ENCODE measurements at places on chromosomes 5 and 9.

DNA sequence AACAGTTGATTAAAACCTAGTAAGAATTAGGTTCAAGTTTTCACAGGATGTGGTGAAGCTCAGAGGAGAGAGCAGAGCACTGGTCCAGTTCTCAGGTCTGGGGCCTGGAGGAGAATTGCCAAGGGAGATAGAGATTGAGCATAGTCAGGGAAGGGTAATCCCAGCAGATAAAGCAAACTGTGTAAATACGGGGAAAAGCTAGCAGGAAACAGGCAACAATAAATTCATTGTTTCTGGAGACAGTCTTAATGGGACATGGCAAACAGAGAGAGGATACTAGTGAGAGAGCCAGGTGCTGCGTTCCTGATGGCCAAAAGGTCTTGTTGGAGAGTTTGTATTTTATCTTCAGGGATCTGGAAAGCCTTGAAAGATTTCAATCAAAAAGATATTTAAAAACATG is 333.0 kb downstream of the PDE4D start:
- DNase-seq: no peak

GRCh38 chr9:3824581-3824980 is 298.8 kb upstream of the RFX3 start:
- DNase-seq: no peak

DNA sequence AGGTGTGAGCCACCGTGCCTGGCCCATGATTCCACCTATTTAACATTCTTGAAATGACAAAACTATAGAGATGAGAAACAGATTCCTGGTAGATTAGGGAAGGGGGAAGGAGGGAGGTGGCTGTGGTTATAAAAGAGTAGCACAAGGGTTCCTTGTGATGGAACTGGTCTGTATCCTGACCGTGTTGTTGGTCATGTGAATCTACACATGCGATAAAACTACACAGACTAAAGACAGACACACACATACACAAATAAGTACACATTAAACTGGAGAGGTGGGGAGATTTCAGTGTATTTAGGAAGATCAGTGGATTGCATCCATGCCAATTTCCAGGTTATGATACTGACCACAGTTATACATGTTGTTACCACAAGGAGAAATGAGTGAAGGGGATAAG is 60.9 kb downstream of the RNF130 start:
- no peak for DNase-seq

DNA sequence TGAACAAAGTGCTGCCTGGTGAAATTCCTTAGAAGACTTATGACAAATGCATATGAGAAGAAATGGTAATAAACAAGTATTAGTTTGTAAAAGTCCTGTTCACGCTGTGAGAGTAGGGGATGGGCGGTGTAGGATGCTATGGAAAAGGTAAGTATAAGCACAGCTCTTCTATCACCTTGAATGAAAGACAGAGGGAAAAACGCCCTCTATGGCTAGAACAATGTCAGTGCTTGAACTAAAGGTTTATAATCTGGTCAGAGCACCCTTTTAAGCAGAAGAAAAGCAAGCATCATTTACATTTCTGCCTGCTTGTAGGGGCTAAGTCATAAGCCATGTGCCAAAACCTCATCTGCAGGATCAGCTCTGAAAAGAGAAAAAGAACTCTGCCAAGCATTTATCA is 115.2 kb downstream of the LHFPL2 start:
- DNase-seq: no peak

GRCh38 chr9:20643660-20644059 is 21.4 kb upstream of the MLLT3 start:
- DNase-seq: no peak

DNA sequence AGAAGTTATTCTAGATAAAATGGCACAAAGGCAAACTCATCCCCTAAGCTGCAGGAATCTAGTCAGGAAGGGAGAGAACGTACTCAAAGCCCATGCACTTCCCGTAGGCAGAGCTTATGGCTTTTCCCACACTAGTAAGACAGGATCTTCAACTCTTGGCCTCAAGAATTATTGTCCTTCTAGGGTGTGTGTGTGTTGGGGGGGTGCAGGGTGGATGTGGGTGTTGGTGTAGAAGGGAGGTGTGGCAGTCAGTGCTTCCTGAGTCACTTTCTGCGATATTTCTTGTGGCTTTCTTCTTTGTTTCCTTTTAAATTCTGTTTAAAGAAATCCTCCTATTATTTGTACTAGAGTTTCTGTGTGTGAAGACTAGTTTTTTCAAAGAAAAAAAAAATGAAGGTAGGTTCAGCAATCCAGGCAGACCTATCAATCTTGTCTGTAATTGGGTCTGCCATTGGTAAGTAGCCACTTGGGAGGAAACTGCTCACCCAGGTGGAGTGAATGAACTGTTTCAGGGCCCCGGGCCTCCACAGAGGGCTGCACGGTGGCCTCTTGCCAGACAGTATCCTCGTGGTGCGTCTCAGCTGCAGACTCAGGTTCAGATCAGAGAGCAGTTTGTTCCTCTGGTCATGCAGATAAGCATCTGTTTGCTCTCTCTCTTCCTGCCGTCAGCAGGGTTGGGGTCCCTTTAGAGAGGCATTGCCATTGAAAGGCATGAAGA is 131.9 kb downstream of the NPR3 start:
- no peak for DNase-seq

GRCh38 chr5:886716-887325 is 5.8 kb downstream of the BRD9 start:
- no peak for DNase-seq

- DNase-seq: no peak
Measured at GRCh38 chr9:123002754-123003153, 30.7 kb upstream of the GPR21 start.

GRCh38 chr5:33789567-33789957 is 102.2 kb downstream of the ADAMTS12 start:
- DNase-seq: no peak

- no peak for DNase-seq
Measured at GRCh38 chr5:150108711-150109514, 22.6 kb upstream of the CSF1R start.

DNA sequence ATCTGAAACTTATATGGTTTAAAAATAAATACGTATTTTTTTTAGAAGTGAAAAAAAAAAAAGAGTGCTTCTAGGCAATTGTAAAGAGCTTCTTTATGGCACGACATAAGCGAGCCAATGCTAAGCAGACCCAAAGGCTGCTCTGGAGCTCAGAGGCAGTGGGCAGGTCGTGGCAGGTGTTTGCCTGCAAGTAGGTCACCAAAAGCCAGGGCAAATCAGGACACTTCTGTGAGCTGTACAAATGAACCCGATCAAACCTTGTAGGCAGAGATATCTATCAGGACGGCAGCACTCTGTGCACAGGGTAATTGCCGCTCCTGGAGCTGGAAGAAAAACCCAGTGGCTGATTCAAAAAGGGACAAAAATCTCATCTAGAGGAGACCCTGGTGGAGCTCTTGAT is 75.9 kb downstream of the IRX2 start:
- no peak for DNase-seq

DNA sequence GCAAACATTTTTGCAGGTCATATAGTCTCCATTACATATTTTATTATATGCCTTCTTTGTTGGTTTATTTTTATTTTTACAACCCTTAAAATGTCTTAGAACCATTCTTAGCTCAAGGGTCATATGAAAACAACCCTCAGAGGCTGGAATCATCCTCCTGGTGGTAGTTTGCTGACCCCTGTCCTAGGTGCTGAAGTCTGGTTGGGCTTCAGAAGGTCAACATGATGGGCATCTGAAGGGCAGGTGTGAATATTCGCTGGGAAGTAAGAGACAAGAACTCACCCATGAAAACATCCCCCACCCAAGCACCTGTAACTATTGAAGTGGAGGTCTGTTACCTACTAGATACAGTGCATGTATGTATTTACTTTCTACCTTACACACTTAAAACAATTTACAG is 75.4 kb downstream of the OSMR start:
- no peak for DNase-seq

DNA sequence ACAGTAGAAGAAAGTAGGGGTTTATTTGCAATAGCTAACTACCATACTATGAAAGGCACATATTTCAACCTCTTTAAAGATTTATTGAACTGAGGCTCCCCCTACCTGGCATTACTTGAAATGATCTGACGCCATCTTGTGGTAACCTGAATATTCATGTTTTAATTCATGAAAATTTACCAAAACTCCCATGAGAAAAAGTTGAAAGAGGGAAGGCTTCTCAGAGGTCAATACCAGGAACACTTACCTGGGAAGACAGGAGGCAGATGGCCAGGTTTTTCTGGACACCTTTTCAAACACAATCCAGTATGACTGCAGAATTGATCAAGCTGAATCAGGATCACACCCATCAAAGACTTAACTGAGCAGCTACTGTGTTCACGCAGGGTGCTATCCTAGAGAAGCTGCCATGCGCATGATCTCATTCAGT is 9.4 kb downstream of the PRELID2 start:
- DNase-seq: peak; percentile 2

- no peak for DNase-seq
Measured at GRCh38 chr5:158179271-158179670, 320.3 kb upstream of the CLINT1 start.

GRCh38 chr5:107705402-107706014 is 34.8 kb upstream of the EFNA5 start:
- no peak for DNase-seq

GRCh38 chr9:76114144-76114543 is 223.7 kb downstream of the PCSK5 start:
- no peak for DNase-seq

GRCh38 chr5:143056792-143057579 is 286.8 kb downstream of the ARHGAP26 start:
- DNase-seq: no peak

GRCh38 chr5:55151923-55152842 is 7.8 kb upstream of the GPX8 start:
- no peak for DNase-seq

DNA sequence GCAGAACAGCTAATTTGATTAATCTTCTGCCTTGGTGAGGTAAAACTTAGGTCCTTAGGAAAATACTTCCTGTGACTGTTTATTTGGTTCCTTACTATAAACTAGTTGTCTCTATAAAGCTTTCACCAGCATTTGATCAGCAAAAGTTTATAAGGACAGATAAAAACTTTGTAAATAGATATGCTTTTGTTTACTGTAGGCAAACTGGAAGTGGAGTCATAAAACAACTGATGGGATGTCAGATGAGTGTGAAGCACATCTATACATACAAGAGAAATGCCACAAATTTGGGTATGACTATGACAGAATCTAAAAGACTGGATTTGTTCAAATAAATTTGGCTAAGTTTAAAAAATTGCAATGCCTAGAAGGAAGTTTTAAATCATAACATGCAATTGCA is 5.5 kb downstream of the PTGER4 start:
- DNase-seq: no peak

DNA sequence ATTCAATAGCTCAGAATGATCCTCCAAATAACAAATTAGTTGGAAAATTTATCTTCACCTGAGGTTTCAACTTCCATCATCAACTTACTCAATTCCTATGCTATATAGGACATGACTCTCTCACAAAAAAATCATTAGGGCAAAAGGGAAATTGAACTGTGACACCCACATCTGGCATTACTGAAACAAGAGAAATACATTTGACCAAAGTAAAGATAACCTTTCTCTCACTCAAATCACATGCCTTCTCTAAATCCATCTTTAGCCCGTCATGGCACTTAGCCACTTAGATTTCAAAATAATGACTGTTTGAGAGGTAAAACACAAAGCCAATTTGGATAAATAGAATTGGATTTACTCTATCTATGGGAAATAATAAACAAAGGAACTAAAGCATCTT is 126.4 kb downstream of the ADAMTS6 start:
- no peak for DNase-seq

DNA sequence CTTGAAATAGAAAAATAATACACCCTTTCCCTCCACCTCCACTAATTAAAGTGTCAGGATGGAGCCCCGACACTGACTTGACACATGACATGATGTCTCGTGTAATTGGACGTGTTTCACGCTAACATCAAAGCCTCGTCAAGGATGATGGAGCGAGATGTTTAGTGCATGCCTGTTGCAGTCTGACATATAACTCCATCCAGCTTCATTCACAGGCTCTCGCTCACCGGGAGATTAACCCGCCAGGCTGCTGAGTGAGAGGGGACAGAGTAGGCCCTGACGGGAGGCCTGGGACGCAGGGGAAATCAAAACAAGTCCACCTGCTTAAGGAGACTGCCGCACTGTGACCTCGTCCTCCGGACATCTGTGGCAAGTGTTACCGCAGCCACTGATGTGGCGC is 263.5 kb downstream of the SLIT3 start:
- DNase-seq: no peak

DNA sequence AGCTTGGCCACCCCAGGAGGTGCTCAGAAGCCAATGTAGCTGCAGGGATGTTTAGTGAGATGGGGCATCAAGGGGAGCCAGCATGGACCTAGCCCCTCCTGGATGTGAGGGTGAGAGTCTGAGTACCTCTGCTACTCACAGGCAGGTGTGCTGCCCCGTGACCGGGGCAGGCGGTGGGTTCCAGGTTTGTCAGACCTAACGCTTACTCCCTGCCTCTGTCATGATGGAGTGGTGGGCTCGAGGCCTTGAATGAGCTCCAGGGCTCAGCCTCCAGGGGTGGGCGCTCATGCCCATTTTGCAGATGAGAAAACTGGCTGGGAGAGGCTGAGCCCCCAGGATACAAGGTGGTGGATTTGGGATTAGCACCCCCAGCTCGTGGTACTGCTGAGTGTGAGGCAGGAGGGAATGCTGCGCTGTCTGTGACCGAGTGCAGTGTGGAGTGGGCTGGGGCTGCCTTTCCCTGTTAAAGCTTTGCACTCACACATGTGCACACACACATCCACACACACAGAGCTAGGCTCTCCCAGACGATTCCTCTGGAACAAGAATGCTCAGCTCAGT is 1.5 kb downstream of the RXRA start:
- DNase-seq: no peak

- no peak for DNase-seq
Measured at GRCh38 chr5:76960004-76960625, 7.3 kb downstream of the CRHBP start.

GRCh38 chr5:95734906-95735305 is 3.8 kb downstream of the RHOBTB3 start:
- DNase-seq: no peak

DNA sequence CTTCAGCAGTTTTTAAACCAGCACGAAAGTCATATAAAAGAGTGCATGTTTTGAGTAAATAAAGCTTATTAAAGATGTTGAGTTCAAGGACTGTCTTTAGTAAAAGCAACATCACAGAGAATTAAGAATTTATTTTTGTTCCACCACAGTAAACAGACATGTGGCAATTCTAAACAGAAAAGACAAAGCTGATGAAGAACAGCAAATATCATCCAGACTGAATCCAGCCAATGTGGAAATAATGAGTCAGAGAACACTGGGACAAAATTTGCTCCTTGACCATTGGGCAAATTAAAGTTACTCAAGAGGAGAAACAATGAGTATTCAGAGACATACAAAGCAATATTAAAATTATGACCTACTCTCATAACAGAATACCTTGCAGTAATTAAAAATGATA is 28.8 kb downstream of the OR2K2 start:
- DNase-seq: no peak

- no peak for DNase-seq
Measured at GRCh38 chr9:69178583-69179011, 4.5 kb downstream of the TJP2 start.

- no peak for DNase-seq
Measured at GRCh38 chr5:137335493-137335892, 163.6 kb downstream of the SPOCK1 start.

- no peak for DNase-seq
Measured at GRCh38 chr5:60210810-60211209, 317.3 kb upstream of the PDE4D start.

All from NCI-H510A (cell line).